ENCODE measurements at places on chromosomes 13 and 19.

GRCh38 chr13:80274643-80275042 lies 66.3 kb downstream of the SPRY2 start:
- no peak for DNase-seq

DNA sequence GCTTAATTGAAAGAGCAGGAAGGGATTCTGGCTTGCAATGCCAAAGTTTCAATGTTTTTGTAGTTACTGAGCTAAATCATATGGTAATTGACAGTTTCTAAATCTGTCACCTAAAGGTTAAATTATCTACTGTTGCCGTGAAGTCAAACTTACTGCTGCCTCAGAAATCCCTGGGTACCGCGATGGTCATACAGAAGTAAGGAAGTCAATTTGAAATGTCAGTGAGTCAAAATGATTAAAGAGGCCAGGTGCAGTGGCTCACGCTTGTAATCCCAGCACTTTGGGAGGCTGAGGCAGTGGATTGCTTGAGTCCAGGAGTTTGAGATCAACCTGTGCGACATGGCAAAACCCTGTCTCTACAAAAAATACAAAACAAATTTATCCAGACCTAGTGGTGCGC lies 48.8 kb upstream of the TPM4 start:
- DNase-seq: no peak

- DNase-seq: no peak
These were observed 133.4 kb downstream of the OXGR1 start for GRCh38 chr13:96860882-96861281.

- no peak for DNase-seq
These were observed 5.3 kb downstream of the GNG8 start for GRCh38 chr19:46630586-46631205.

DNA sequence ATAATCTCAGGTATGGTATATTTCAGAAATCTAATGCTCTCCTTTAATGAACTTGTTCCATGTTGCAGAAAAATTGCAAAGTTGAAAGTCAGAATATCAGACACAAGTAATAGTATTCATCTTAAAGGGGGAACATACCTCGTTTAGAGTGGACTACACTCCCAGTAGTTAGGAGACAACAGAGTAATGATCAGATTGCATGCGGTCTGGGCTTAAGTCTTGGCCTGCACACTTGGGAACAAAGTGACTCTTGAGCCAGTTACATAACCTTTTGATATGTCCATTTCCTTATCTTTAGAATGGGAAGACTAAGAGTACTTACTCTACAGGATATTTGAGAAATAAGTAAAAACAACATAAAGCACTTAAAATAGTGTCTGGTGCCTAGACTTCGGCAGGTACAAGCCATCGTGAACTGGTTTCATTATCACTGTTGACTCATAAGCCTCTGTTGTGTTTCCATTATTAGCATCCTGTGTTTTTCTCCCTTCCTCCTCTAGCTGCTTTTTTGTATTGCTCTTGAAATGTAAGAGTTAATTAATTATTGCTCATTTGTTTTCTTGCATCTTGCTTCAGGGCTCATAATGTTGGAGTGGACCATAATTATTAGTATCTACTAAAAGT lies 53.0 kb downstream of the DPY19L3 start:
- peak; percentile 71 for DNase-seq

- DNase-seq: no peak
These were observed 69.9 kb upstream of the TSC22D1 start for GRCh38 chr13:44646044-44646443.

GRCh38 chr19:33578697-33579096 lies 43.1 kb upstream of the CHST8 start:
- no peak for DNase-seq

DNA sequence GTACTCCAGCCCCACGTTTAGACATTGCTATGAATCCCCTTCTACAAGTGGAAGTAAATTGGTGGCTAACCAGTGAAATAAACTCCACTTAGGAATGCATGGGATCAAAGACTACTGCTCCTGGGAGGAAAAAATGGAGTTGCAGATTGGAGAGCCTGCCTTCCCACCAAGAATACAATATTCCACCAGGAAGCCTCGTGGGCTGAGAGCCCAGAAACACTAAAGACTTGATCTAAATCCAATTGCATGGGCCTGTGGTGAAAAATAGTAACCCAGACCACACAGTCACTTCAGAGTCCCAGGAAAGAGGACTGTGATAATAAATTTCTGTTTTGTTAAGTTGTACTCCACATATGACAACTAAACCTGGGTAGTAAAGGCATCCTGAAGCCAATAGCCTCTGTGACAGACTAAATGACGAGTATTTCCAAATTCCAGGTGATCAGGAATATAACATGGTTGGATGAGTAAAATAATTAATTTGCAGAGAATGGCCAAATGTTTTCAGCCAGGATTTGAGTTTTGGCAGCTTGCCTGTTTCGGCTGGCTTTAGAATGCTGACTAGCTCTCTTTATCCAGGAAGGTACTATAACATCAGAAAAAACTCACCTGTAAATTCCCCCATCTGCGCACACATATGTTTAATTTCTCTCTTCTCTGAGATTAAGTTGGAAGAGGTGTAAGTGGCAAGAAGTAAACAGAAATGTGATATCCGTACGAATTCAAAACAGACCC lies 480.3 kb downstream of the LIG4 start:
- DNase-seq: no peak

GRCh38 chr13:23621316-23621645 lies 51.1 kb downstream of the TNFRSF19 start:
- DNase-seq: no peak

- no peak for DNase-seq
These were observed 27.3 kb downstream of the PIP5K1C start for GRCh38 chr19:3672993-3673392.

DNA sequence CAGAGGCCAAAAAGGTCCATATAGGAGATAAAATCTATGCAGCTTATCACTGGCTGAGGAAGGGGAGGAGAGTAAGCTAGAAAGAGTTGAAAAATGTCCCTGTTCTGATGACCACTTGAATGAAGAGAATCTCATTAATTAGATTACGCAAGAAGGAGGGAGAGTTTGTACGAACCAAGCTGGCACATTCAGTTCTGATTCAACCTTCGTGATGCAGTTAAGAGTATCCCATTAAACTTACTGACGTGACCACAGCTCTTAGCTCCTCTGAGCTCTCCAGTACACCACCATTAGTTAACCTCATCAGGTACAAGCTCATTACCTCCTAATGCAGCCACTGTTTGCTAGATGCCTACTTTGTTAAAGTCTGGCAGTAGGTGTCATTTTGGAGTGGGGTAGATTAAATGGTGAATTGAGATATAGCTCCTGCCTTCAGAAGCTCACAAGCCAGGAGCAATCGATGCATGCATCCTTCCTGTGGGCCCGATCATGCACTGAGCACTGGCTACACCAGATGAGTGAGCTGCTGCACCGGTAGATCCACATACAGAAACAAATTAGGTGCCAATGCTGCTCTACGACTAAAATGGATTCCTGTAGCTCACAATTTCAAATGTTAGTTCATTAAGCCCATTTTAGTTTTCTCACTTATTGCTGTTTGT lies 458.3 kb downstream of the COG6 start:
- DNase-seq: no peak

- no peak for DNase-seq
These were observed 86.9 kb upstream of the GPR183 start for GRCh38 chr13:99393791-99394735.

DNA sequence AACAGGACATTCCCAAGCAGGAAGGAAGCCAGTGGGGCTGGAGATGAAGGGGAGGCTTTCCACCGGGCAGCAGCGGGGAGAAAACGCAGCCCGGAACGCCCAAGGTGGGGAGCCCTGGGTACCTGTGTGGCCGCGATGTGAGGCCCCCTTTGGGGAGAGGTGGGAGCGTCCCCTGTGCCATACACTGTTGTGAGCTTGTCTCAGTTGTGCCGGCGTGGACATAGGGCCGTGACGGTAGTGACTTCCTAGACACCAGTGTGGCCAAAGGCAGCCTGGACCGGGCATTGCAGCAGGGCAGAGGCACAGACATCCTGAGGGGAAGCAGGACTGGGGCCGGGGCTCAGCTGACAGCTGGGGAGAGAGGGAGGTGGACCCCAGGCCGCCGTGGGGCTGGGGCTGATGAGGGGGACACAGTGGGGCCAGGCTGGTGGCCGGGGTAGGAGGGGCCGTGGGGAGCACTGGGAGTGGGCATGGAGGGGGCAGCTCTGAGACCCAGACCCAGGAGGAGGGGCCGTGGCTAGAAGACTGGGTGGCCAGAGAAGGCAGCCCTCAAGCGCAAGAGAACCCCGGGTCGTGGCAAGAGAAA lies 38.5 kb upstream of the TFDP1 start:
- no peak for DNase-seq

DNA sequence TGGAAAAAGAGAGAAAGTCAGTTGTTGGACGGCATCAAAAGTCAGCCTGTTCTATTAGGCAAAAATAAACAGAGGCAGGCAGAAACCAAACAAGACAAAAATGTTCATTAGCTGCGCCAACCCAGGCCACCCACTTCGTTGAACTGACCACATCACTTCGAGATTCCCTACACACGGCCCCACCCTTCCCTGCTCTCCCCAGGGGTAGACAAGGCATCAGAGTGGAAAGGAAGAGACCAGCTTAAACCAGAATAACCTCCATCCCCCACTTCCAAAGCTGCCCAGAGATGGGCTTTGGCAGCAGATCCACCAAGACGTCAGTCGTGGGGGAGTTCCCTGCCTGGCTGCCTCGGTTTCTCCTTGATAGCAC lies 204.6 kb upstream of the TSHZ3 start:
- DNase-seq: no peak
